ENCODE measurements at places on chromosomes 3 and 15.

DNA sequence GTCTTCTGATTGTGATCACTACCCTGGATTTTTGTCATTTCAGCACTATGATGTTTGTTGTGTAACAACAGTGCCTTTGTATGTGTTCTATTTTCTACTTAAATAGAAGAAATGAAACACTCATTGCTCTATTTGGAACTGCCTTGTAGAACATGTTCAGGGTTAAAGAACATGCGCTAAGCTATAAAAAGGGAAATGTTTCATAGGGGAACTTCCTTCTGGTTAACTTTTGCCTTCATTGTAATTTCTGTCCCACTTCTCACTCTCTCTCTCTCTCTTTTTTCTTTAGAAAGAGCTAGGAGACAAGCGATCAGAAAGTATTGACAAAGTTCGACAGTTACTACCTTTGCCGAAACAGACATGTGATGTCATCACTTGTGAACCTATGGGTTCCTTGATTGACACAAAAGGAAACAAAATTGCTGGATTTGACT, at the start of gene P2RY12:
Gene P2RY12, minus strand, starts transcription at position 13 of the 434 bp plus-strand sequence. CDS start 45,908 bp downstream, outside the sequence.
- no peak for DNase-seq

GRCh38 chr15:73607405-73607804, 25.8 kb downstream of the NPTN start:
- DNase-seq, result no peak

DNA sequence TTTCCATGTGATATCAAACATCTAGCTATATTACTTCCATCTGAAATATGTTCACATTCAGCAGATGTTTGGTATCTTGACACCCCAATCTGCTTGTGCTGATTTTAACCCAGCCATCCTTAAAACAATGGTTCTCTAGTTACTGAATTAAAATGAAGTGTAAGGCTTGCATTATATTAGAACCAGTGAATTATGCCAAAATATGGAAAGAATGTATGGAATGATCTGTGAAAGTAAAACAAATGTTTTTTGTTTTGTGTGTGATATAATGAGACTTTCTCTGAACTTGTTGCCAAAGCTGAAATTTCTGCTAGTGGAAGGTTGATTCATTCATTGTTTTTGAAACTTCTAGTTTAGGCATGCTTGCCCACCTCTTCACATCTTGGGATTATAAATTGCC, 317.1 kb downstream of the MEX3B start:
- DNase-seq, result no peak

DNA sequence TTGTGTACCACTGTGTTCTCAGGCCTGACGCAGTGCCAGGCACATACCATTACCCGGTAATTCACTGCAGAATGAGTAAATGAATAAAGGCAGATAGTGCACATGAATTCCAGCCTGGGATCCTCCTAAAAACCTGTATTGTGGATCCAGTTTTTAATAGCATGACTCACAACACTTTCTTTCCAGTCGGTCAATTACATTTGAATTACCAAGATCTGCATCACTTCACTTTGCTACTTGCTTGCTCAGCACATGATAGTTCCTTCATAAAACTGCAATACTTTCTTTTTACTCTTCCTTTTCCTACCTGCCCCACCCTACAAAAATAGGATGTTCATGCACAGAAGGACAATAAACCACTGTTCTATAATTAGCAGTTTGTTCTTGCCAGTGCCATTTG, 553.8 kb downstream of the MAGI1 start:
- no peak for DNase-seq

DNA sequence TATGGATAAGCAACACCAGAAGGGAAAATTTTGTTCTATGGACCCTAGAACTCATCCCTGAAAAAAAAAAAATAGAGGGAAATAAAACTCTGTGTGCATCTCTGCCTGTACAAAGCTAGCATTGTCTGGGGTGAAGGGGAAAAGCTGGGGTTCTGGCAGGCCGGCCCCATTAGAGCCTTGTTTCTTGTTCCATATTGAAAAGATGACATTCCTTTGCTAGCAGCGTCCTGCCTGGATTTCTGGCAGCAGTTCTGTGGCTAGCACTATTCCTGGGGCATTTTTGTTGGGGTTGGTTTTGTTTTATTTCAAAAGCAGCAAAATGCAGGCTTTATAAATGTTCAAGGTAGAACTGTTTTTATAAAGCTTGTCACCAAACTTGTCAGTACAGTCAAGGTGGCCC, 45.2 kb downstream of the RARB start:
- DNase-seq, result no peak

DNA sequence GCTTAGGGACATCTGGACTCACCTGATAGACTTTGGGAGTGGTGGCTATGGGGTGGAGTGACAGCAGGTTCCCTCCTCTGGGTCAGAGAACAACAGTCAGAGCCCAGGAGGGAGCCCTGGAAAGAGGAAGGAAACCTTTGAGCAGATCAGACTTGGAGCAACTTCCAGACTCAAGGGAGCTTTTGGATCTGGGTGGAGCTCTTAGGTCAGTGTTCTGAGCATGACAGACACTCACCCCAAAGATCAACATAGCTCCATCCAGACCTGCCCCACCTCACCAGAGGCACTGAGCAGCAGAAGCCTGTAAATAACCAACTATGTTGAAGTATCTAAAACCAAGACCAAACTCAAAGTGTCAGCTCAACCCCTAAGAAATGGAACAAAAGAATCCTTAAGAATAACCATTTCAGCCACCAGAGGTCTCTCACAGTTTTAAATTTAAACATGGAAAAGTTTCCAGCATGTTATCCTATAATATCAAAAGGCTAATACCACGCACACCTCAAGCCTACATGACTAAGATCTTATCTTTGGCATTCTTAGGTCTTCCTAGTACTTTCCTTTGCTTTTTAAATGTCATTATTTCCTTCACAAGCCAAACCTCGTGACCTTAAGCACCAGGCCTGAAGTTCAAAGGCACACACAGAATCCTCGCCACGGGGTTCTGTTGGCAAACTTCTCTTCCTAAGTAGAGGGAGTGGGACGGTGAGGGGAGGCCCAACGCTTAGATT, 56.4 kb downstream of the UMPS start:
- DNase-seq, result no peak

GRCh38 chr15:68634531-68634930, 55.7 kb downstream of the CORO2B start:
- DNase-seq, result no peak

Data from psoas muscle (tissue), 8 donors.